ENCODE measurements at places on chromosomes 5 and 9. TPM values are rescaled to one million over a fixed set of nuclear protein-coding genes. Genes with fewer than 3 reads are reported as not detected.

- H3K4me1 ChIP-seq = no peaks in the 10 kb centered on the region
- no peaks in the 10 kb centered on the region for H3K36me3 ChIP-seq
- no peak overlapping the region for H3K27ac ChIP-seq
- H3K4me3 ChIP-seq = no peak overlapping the region
- H3K27me3 ChIP-seq = no peaks in the 10 kb centered on the region
Observed at GRCh38 chr9:80699511-80699998, 989.8 kb downstream of the TLE1 start.

The GGTA1 gene
- polyA plus RNA-seq = 2.5 TPM

The ANKRD18B gene
- 0.01 TPM for polyA plus RNA-seq

GRCh38 chr5:167594750-167595149 is 696.7 kb upstream of the WWC1 start:
- no peaks in the 10 kb centered on the region for H3K36me3 ChIP-seq
- no peak overlapping the region for H3K4me3 ChIP-seq
- H3K27ac ChIP-seq = no peak overlapping the region
- no peak for DNase-seq

The SLC45A2 gene
- not detected for polyA plus RNA-seq

DNA sequence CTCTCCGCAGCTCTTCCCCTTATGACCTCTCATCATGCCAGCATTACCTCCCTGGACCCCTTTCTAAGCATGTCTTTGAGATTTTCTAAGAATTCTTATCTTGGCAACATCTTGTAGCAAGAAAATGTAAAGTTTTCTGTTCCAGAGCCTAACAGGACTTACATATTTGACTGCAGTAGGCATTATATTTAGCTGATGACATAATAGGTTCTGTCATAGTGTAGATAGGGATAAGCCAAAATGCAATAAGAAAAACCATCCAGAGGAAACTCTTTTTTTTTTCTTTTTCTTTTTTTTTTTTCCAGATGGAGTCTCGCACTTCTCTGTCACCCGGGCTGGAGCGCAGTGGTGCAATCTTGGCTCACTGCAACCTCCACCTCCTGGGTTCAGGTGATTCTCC is 20.7 kb upstream of the IL13 start:
- no peak overlapping the region for H3K4me3 ChIP-seq
- DNase-seq = no peak
- no peaks in the 10 kb centered on the region for H3K27me3 ChIP-seq
- H3K4me1 ChIP-seq = no peaks in the 10 kb centered on the region
- no peaks in the 10 kb centered on the region for H3K36me3 ChIP-seq

The OMD gene
- polyA plus RNA-seq = 0.28 TPM

GRCh38 chr9:136052991-136053756 is 41.9 kb downstream of the NACC2 start:
- H3K4me1 ChIP-seq = no peaks in the 10 kb centered on the region
- no peak for DNase-seq
- H3K27me3 ChIP-seq = no peaks in the 10 kb centered on the region
- H3K27ac ChIP-seq = no peak overlapping the region

The RGS7BP gene
- 1.1 TPM for polyA plus RNA-seq

The DBH gene
- polyA plus RNA-seq = 2.7 TPM

GRCh38 chr9:100488177-100488576 is 15.2 kb downstream of the TMEFF1 start:
- H3K27ac ChIP-seq = no peak overlapping the region
- H3K36me3 ChIP-seq = no peaks in the 10 kb centered on the region
- DNase-seq = no peak

The GLRA1 gene
- not detected for polyA plus RNA-seq

DNA sequence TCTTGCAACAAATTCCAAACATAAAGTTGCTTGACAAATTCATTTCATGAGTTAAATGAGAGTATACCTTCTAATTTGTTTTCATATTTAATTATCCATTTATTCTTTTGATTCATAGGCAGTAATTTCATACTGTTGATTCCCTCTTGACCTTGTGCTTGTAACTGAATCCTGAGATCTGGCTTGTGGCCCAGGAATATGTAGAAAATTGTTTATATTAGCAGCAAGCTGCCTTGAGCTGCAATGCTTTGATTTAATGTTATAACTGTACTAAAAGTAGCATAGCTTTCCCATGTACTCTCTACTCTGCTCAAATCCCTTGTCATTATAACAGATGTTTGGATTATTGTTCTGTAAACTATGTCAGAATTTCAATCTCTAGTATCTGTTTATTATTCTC is 780.7 kb downstream of the NR2F1-AS1 start:
- H3K36me3 ChIP-seq = no peaks in the 10 kb centered on the region
- H3K27ac ChIP-seq = no peak overlapping the region
- DNase-seq = no peak

DNA sequence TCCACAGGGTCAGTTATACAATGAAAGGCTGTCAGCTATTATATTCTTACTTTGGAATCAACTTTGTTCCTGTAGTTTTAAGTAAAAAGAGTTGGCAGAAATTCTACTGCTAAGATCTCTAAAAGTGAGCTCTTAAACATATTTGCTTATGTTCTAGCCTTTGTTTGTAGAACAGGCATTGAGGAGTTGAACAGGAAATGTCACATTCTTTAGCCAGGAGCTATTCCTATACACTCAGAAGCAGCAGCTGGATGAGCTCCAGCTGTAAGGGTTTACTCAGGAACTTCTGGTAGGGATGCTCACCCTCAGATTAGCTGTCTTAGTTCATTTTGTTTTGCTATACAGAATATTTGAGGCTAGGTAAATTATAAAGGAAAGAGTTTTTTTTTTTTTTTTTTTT is 22.4 kb upstream of the SPINK14 start:
- peaks cover 8% of the 10 kb centered on the region for H3K4me1 ChIP-seq
- no peaks in the 10 kb centered on the region for H3K36me3 ChIP-seq
- H3K27ac ChIP-seq = no peak overlapping the region

- no peaks in the 10 kb centered on the region for H3K27me3 ChIP-seq
- no peak overlapping the region for H3K4me3 ChIP-seq
- no peak overlapping the region for H3K27ac ChIP-seq
- H3K36me3 ChIP-seq = no peaks in the 10 kb centered on the region
- no peak for DNase-seq
- H3K4me1 ChIP-seq = no peaks in the 10 kb centered on the region
Observed at GRCh38 chr9:125919565-125919964, 172.4 kb downstream of the PBX3 start.

The PLAC8L1 gene
- 0.28 TPM for polyA plus RNA-seq

The RASGEF1C gene
- polyA plus RNA-seq = 0.10 TPM

- DNase-seq = no peak
- no peak overlapping the region for H3K27ac ChIP-seq
- H3K27me3 ChIP-seq = no peaks in the 10 kb centered on the region
- H3K36me3 ChIP-seq = no peaks in the 10 kb centered on the region
- H3K4me3 ChIP-seq = no peak overlapping the region
Observed at GRCh38 chr5:173857234-173857633, 30.9 kb upstream of the CPEB4 start.

DNA sequence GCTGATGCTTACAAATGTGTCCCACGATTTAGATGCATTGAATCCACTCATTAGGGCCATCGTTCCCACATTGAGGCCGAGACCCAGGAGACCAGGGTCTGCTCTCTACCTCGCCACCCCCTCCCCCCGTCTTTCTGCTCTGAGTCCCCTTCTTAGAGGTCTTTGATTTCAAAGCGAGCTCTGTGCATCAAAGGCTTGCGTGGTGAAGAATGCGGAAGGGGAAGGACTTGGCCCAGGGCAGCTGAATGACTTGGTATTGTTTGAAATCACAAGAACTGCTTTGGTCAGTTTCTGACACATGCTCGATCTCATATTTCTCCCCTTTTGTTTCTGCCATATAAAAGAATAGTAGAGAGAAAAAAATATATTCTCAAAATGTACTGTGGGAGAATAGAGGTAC is 78.3 kb upstream of the IRX1 start:
- no peak overlapping the region for H3K27ac ChIP-seq
- no peaks in the 10 kb centered on the region for H3K4me1 ChIP-seq
- H3K27me3 ChIP-seq = no peaks in the 10 kb centered on the region
- no peaks in the 10 kb centered on the region for H3K36me3 ChIP-seq
- no peak for DNase-seq
- H3K4me3 ChIP-seq = no peak overlapping the region
